Epithelial cell of alveolus of lung (primary cell): ENCODE measurements at places on chromosomes 3 and 15. TPM values are rescaled to one million over a fixed set of nuclear protein-coding genes. Genes with fewer than 3 reads are reported as not detected.

COPG1 gene
- 185 and 256 TPM in 2 replicates for total RNA-seq

GP5 gene
- 0.24 TPM in 1 of 2 replicates, not detected in the other for total RNA-seq

TCAIM gene
- 27.5 and 31.0 TPM in 2 replicates for total RNA-seq

ARHGAP31 gene
- 3.0 and 15.0 TPM in 2 replicates for total RNA-seq

C3orf52 gene
- 1.4 and 6.6 TPM in 2 replicates for total RNA-seq

ALDH1A2 gene
- total RNA-seq, result 2.7 and 12.5 TPM in 2 replicates

TUSC7 gene
- total RNA-seq, result not detected in 2 replicates

TCTA gene
- 30.3 and 34.0 TPM in 2 replicates for total RNA-seq

HIGD2B gene
- total RNA-seq, result not detected in 2 replicates

DISP2 gene
- 0.08 and 0.13 TPM in 2 replicates for total RNA-seq

MAP2K5 gene
- total RNA-seq, result 4.8 and 12.5 TPM in 2 replicates

TMEM266 gene
- total RNA-seq, result 0.39 TPM in 1 of 2 replicates, not detected in the other

SNX1 gene
- 23.3 and 41.5 TPM in 2 replicates for total RNA-seq

C2CD4A gene
- total RNA-seq, result not detected in 2 replicates

PPP1R14D gene
- total RNA-seq, result not detected in 2 replicates

SHISA5 gene
- total RNA-seq, result 215 and 254 TPM in 2 replicates

CD96 gene
- total RNA-seq, result 0.13 TPM in 1 of 2 replicates, not detected in the other

TLR9 gene
- total RNA-seq, result not detected in 2 replicates

DNAH12 gene
- under 0.01 TPM in 1 of 2 replicates, not detected in the other for total RNA-seq

KCNAB1 gene
- 0.13 TPM in 1 of 2 replicates, not detected in the other for total RNA-seq

NEK10 gene
- total RNA-seq, result 0.52 TPM in 1 of 2 replicates, not detected in the other
